ENCODE measurements at places on chromosomes 6 and 20.

DNA sequence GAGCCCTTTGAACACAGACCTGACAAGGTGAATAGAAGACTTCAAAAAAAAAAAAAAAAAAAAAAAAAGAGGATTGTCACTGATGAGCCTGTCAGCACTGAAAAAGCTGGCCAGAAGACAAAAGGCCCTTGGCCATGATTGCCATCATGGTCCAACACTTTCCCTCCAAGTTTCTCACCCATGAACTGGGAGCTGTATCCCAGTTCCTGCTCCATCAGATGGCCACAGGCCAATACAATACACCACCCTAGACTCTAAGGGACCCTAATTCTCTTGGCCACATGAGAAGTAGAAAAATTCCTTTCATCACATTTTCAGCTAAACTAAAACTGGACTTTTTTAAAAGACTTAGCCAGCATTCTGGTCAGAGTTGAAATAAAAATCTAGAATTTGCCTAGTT is 50.2 kb downstream of the NUDT3 start:
- DNase-seq, result no peak

DNA sequence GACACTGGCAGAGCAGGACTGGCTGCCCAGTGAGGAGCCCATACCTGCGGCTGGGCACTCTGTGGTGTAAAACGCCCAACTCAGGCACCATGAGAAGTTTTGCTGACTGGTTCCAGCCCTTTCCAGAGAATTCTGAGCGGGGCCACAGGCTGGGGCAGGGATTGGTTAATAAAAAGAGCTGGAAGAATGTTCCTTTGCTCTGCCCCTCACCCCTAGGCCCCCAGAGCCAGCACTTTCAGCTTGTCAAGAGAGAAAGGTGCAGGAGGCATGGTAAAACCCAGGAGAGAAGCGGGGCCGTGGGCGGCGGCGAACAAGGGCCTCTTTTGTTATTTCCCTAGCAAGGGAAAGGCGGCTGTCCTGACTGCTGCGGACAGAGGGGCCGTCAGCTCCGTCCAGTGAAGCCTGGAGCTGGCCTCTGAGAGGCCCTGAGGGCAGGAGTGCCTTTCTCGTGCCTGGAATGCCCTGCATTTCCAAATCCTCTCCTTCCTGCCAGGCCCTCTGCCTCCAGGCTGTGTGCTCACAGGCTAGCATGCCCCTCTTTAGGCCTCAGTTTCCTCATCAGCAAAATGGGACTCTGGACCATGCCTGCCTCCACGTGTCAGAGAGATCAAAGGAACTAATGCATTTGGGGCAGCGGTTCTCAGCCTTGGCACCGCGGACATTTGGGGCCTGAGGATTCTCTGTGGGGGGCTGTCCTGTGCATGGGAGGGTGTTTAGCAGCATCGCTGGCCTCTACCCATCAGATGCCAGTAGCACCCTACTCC is 12.9 kb downstream of the SLC13A3 start:
- no peak for DNase-seq

GRCh38 chr20:24027229-24027628 is 38.6 kb upstream of the GGTLC1 start:
- DNase-seq, result peak; percentile 90

- no peak for DNase-seq
These were observed 10.6 kb downstream of the TOX2 start for GRCh38 chr20:43925215-43925614.

GRCh38 chr6:89566008-89566800 is 72.3 kb downstream of the LYRM2 start:
- DNase-seq, result no peak

- DNase-seq, result no peak
These were observed 44.3 kb upstream of the MC3R start for GRCh38 chr20:56204206-56204605.

- DNase-seq, result peak; percentile 49
These were observed 25.0 kb downstream of the TAF8 start for GRCh38 chr6:42075159-42075838.

GRCh38 chr20:52470561-52470960 is 279.0 kb upstream of the ZFP64 start:
- DNase-seq, result no peak

DNA sequence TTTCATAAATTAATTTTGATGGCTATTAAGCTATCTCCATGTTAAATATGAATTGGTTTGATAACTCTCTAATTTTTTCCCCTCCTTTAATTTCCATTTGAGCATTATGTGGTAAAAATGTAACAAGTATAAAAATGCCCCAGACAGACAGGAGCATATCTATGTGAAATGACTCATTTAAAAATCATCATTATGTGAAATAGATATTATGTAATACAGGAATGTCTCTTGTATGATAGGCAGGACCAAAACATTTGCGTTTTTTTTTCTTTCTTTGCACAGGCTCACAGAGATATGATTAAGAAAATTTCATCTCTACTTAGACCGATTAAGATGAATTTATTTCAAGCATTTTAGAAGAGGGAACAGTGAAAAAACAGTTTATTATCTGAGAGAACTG is 95.8 kb downstream of the AKAP7 start:
- DNase-seq, result no peak

DNA sequence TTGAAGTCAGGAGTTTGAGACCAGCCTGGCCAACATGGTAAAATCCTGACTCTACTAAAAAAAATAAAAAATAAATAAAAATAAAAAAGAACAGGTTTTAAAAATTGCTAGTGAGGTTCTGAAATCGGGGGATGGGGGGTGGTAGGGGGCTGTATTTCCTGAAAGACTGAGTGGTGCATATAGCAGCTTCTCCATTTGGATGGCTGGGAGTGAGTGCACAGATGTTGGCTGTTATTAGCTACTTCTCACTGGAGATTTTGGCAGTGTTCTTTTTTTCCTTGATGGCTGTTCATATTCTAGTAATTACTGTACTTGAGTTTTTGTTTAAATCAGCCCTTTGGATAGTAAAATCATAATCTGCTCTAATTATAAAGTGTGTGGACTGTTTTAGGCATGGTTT is 79.8 kb downstream of the RTN4IP1 start:
- no peak for DNase-seq

DNA sequence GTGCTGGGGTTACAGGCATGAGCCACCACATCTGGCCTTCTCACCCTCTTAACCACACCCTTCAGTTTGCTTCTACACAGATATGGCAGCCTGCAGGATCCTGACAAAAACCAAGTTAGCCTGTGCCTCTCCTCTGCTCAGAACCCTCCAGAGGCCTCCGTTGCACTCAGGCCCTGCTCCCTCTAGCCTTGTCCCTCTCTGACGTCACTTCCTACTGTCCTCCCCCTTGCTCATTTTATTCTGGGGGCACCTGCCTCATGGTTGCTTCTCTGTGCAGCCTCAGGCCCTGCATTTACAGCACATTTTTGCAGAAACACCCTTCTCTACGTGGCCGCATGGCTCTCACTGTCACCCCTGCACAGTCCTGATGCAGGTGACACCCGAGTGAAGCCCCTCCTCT is 105.6 kb downstream of the CDC5L start:
- DNase-seq, result no peak

DNA sequence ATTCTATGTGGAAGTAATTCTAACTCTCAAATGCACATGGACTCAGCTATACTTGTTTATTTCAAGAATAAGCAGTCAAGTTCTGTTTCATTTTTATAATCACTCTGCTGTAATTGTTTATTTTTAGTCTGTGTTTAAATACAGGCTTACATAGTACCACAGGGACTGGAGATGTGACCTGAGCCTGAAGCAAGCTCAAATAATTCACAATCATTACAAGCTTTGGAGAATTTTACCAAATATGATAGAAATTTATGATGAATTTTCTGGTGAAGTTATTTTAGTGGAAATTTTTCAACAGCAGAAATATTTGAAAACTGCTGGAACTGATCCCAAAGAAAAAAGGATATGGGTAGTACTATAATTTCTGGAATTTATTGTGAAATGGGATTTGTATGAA is 41.6 kb upstream of the DSE start:
- no peak for DNase-seq

DNA sequence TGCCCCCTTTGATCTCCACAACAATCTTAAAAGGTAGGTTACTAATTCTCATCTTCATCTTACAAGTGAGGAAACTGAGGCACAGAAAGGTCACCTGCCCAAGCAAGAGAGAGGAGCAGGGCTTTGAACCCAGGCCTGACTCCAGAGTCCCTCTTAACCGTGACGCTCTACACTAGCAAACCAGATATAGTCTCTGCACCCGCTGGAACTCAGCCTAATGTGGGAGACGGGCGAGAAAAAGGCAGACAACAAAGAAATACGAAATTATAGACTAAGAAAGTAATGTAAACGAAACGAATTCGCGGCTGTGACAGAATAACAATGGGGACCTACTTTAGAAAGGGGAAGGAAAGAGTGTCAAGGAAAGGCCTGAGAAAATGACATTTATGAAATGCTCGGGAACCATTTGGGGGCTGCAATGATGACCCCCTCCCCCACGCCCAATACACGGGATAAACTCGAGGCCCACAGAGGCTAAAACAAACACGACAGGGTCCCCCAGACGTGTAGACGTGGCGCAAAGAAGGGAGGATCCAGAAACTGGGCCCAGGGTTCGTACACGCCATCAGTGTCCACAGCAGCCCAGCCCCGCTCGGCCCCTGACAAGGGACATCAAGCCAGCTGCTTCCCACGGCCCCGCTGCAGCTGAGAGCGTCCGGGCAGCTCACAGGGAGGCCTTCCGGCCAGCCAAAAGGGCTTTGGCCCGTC is 637 bp downstream of the TRPC4AP start:
- DNase-seq, result peak; percentile 29

GRCh38 chr20:64232794-64233193 is 22.8 kb upstream of the PCMTD2 start:
- peak; percentile 38 for DNase-seq

DNA sequence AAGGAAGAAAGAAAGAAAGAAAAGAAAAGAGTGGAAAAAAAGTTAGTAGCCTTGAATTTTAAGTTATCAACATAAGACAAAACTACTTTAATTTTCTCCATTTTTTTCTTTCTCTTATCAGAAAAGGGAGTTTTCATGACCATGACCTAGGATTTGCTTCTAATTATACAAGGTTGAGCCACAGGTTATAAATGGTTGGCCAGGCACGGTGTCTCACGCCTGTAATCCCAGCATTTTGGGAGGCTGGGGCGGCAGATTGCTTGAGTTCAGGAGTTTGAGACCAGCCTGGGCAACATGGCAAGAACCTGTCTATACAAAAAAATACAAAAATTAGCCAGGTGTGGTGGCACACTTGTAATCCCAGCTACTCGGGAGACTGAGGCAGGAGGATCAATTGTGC is 7.8 kb upstream of the MTRES1 start:
- DNase-seq, result no peak

- peak; percentile 3 for DNase-seq
These were observed 10.9 kb downstream of the ZNF217 start for GRCh38 chr20:53582574-53583351.

Data from DND-41 (cell line).